ENCODE measurements at places on chromosomes 16 and 17.

GRCh38 chr17:431494-431893 is 78.9 kb upstream of the RPH3AL start:
- DNase-seq, result no peak

DNA sequence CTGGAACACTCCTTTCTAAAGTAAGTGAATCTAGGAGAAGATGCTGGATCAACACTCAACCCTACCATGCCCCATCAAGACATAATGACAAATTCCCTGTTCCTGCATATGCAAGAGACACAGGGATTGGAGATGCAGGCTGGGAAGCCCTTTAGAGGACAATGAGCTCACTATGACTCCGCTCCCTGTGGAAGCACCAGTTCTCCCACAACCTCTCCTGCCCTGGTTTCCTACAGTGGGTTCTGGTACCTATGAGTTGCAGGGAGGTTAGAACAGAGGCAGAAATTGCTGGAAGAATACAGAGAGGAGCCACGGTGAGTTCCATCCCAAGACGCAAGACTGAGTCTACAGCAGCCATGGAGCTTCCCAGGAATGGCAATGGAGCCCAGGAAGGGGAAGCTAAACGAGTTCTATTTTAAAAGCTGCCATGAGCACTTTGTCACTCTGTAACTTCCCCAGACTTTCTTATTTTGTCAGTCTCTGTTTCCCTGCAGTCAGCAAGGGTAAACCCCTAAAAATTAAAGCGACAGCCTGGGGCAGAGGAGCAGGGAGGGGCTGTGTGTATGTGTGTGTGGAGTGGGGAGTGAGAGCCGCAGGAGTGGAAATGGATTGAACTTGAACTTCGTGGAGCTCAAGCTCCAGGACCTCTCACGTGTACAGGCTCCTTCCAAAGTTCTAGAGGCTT is 42.3 kb upstream of the PIK3R6 start:
- DNase-seq, result no peak

- no peak for DNase-seq
These were observed 45.6 kb upstream of the NKD1 start for GRCh38 chr16:50502616-50503011.

- DNase-seq, result no peak
These were observed 8.0 kb downstream of the HSD11B2 start for GRCh38 chr16:67438824-67439393.

DNA sequence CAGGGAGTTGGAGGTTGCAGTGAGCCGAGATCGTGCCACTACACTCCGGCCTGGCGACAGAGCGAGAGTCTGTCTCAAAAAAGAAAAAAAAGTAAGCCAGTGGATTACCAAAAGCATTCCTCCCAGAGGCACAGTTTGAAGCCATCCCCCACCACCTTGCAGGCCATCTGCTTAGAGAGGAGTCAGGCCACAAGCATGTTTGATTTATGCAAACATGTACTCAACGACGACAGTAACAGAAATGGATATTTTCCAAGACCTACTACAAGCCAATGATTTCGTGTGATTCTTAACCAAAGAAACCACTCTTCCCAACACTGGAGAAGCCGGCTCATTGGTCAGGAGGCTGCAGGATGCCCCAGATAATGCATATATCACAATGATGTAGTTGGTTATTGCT is 34.8 kb downstream of the MYH13 start:
- DNase-seq, result no peak

GRCh38 chr17:61499632-61500031 is 47.4 kb downstream of the TBX4 start:
- DNase-seq, result no peak

- DNase-seq, result peak; percentile 76
These were observed 20.5 kb downstream of the EFTUD2 start for GRCh38 chr17:44878627-44879221.

DNA sequence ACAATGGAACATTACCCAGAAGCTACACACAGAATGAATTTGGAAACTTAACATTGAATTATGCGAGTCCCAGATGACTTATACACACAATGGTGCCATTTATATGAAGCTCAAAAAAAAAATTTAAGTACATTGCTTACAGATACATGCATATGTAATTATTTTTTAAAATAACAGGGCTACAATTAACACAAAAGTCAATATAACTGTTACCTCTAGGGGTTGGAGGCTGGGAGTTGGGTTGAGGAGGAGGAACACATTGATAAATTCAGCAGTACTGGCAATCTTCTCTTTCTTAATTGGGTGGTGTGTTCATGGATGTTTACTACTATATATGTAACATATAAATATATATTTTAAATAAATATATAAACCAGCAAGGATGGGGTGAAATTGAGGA is 1.1 kb downstream of the ZNF23 start:
- DNase-seq, result no peak

DNA sequence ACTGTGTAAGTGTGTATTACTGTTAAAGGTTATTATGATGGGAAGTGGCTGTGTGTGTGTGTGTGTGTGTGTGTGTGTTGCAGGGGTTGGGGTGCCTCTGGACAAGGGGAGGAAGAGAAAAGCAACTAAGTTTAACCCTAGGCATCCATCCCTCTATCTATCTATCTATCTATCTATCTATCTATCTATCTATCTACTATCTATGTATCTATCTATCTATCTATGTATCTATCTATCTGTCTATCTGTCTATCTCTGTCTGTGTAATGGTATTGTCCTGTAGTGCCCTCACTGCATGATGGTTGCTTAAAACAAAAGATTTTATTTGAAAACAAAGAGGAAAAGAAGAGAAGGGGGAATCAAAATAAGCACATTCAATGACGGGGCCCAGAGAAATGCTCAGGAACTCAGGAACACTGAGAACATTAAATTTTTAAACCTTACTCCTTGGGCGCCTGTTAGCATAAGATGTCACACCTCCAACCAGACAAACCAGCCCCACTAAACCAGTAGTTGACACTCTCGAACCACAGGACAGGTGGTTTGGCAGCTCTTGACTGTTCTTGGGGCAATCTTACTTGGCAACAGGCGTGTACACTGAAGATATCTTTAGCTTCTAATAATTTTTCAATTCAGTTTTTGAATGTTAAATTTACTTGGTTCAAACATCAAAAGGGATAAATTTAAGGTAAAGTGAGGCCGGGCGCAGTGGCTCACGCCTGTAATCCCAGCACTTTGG is 5.1 kb upstream of the RPL26 start:
- DNase-seq, result no peak

DNA sequence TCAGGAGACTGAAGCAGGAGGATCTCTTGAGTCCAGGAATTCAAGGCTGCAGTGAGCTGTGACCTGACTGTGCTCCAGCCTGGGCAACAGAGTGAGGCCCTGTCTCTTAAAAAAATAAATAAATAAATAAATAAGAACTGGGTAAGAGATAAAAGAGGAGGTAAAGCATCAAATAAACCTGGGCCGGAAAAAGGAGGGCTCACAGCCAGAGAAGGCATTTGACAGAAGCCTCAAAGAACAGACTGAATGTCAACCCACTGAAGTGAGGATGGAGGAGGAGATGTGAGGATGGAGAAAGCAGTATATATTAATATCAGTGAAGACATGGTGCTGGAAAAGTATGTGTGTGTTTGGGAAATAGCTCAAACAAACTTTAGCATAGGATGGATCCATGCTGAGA is 6.1 kb downstream of the NOG start:
- no peak for DNase-seq

GRCh38 chr16:48025359-48025758 is 130.4 kb downstream of the ABCC12 start:
- DNase-seq, result no peak

GRCh38 chr16:4011940-4012629 is 104.2 kb downstream of the ADCY9 start:
- no peak for DNase-seq

GRCh38 chr17:34406226-34406625 is 43.2 kb upstream of the CCL1 start:
- DNase-seq, result no peak

DNA sequence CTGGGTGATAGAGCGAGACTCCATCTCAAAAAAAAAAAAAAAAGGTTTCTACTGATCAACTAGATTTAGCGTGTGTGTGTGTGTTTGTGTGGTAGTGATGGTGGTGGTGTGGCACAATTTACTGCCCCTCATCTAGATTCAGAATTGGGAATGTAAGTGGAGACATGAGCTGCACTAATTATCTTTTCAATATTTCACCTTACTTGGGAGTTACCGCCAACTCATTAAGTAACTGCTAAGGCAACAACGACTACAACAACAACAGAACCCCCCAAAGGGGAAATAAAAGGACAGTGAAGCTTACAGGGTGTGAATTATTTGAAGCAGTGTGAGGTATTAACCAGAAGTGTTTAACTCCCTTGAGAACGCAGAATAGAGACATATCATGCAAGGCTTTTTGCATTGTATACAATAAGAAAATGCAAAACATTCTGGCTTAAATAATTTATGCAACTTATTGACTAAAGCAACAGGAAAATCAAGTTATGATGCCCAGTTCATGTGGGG is 180.5 kb downstream of the SHISA9 start:
- DNase-seq, result no peak

DNA sequence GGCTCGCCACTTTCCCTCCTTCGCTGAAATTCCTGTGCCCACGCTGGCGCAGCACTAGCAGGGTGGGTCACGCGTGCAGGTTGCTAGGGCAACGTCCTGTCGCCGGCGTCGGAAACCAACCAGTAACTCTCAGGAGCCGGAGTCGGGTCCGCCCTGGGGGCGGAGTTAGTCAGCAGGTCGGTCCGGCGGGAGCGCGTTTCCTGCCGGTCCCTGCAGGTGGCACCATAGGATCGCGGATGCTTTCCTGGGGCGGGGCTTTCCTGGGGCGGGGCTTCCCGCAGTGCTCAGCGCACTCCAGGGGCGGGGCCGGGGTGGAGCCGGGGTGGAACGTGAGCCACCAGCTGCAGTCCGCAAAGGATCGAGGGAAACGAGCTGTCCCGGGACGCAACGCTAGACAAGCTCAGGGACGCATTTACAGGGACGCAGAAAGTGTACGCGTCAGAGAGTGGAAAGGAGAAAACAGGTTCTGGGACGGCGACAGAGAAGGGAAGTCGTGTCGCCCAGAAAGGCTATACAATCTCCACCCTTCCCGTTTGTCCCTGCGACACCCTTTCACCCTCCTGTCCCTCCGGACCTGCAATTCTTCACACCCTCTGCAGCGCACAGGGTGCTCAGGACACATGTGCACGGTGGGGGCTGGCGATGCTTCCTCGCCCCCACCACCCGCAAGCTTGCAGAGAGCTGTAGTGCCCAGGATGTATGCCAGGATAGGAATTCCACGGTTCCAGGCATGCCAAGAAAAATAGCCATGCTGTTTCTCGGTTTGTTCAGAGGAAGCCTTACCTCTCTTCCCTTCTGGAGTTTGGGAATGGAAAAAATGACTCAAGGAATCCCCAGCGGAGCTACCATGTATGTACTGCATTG is 12.3 kb downstream of the COPZ2 start:
- peak; percentile 99 for DNase-seq

DNA sequence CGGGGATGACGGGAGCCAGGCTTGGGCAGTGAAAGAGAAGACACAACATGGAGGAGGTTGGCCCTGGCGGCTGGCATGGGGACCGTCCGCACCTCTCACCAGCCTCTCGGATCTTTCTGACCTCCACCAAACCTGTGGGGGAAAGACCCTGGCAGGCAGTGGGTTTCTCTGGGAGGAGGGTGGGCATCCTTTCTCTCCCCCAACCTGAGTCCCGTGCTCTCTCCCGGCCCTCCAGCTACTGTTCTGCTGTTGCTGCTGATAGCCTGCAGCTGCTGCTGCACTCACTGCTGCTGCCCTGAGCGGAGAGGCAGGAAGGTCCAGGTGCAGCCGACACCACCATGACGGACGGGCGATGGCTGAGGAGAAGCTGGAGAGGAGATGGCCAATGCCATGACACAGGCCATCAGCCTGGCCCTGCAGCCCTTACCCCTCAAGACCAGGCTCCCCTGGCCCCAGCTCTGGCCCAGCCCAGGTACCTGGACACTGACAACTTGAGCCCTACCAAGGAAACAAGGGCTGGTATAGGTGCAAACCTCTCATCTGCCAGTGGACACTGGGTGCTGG is 7.4 kb downstream of the SMIM5 start:
- DNase-seq, result no peak

GRCh38 chr17:44065668-44066203 is 735 bp downstream of the LSM12 start:
- peak; percentile 75 for DNase-seq

GRCh38 chr17:41141361-41141760 is 1.0 kb upstream of the KRTAP4-6 start:
- DNase-seq, result no peak

DNA sequence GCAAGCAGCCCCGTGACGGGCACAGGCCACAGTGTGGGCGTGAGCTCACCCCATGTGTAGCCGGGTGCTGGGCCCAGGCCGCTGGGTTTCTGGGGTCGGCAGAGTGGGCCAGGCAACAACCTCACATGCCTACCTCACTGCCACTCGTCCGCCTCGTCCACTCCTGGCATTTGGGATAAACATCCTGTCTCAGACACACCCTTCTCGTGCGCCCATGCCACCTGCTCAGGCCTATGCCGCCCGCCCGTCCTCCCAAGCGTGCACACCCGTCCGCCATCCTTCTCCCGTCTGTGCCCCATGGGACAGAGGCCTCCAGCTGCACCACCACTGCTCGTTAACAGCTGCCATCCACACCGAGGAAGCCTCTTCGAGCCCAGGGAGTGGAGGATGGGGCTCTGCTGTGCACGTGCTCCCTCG is 64.3 kb downstream of the KLHDC4 start:
- DNase-seq, result no peak

DNA sequence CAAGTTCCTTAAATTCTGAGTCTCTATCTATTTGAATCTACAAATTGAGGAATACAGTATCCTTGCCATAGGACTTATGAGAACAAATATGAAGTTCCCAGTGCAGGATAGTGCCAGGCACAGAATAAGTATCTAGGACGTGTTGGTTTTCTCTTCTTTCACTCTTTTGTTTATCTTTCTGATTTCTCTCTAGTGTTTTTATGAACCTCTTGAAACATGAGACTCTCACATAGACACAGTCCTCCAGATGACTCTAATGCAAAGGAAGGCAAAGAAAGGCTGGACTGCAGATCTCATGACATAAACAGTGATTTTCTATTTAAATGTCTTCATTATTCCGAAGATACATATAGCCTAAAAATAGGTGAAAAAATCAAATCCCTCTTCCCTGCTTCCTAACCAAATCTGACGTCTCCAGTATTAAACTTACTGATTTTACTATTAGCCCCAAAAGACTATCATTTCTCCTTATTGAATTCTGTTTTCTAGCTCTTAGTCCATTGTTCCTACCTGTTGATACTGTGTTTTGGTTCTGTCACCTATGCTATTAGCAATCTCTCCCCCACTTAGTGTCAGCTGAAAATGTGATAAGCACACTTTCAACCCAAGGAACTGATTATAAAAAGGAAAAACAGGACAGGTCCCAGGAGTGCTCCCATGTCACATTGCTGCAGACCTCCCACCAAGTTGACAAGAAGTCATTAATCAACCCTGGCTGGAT is 24.9 kb upstream of the ADAMTS18 start:
- no peak for DNase-seq
